ENCODE measurements at places on chromosomes 13 and 19. TPM values are rescaled to one million over a fixed set of nuclear protein-coding genes. Genes with fewer than 3 reads are reported as not detected.

The OLFM4 gene
- 167 TPM for polyA plus RNA-seq

The CACNG8 gene
- polyA plus RNA-seq = 0.03 TPM

The YIF1B gene
- polyA plus RNA-seq = 28.0 TPM

The TRAPPC6A gene
- 59.4 TPM for polyA plus RNA-seq

The OR1M1 gene
- not detected for polyA plus RNA-seq

The ZNF480 gene
- polyA plus RNA-seq = 4.0 TPM

The LRFN3 gene
- polyA plus RNA-seq = 2.0 TPM

The ADM5 gene
- 1.00 TPM for polyA plus RNA-seq

The SIGLEC9 gene
- polyA plus RNA-seq = 3.6 TPM

The SIGLEC12 gene
- polyA plus RNA-seq = 1.2 TPM

The SCGB2B2 gene
- not detected for polyA plus RNA-seq

The ZNF578 gene
- polyA plus RNA-seq = not detected

The PABPC3 gene
- polyA plus RNA-seq = not detected

The EBI3 gene
- 2.7 TPM for polyA plus RNA-seq

The OR7C1 gene
- polyA plus RNA-seq = not detected

The VPS36 gene
- polyA plus RNA-seq = 15.8 TPM

The ICAM3 gene
- polyA plus RNA-seq = 10.5 TPM

The CACNA1A gene
- 0.81 TPM for polyA plus RNA-seq

The TMEM145 gene
- polyA plus RNA-seq = 1.1 TPM

The SRRM5 gene
- 0.50 TPM for polyA plus RNA-seq

The TMEM59L gene
- polyA plus RNA-seq = 0.25 TPM

The DIRAS1 gene
- 2.1 TPM for polyA plus RNA-seq

The LILRB1 gene
- polyA plus RNA-seq = 1.2 TPM

The ADPRHL1 gene
- 4.1 TPM for polyA plus RNA-seq

The LPAR2 gene
- polyA plus RNA-seq = 23.0 TPM

The TMC4 gene
- 33.4 TPM for polyA plus RNA-seq

The LGI4 gene
- 18.6 TPM for polyA plus RNA-seq

The CEACAM6 gene
- polyA plus RNA-seq = 1.7 TPM

The CYP2A7 gene
- polyA plus RNA-seq = not detected

The ZNF528 gene
- polyA plus RNA-seq = 5.7 TPM

The CEACAM21 gene
- polyA plus RNA-seq = 0.63 TPM

The KLHL1 gene
- polyA plus RNA-seq = not detected

The DHDH gene
- polyA plus RNA-seq = 0.93 TPM

The NDUFA11 gene
- polyA plus RNA-seq = 492 TPM

The CGB2 gene
- not detected for polyA plus RNA-seq

The SPACA4 gene
- not detected for polyA plus RNA-seq

The FBXO27 gene
- polyA plus RNA-seq = 7.1 TPM

The KLC3 gene
- 7.0 TPM for polyA plus RNA-seq

The RGL3 gene
- 41.2 TPM for polyA plus RNA-seq

The ZNF665 gene
- 2.3 TPM for polyA plus RNA-seq

The MBD3L3 gene
- polyA plus RNA-seq = not detected

The SYCN gene
- polyA plus RNA-seq = 0.65 TPM

The LILRA1 gene
- polyA plus RNA-seq = 0.31 TPM

The CCL25 gene
- not detected for polyA plus RNA-seq

The ADAMTSL5 gene
- 1.4 TPM for polyA plus RNA-seq

The ACTMAP gene
- 9.7 TPM for polyA plus RNA-seq

The MYBPC2 gene
- polyA plus RNA-seq = not detected

The COQ8B gene
- 35.2 TPM for polyA plus RNA-seq

The SELENOV gene
- not detected for polyA plus RNA-seq

The SERP2 gene
- 9.5 TPM for polyA plus RNA-seq

The TNFSF13B gene
- 2.8 TPM for polyA plus RNA-seq

The IGLON5 gene
- not detected for polyA plus RNA-seq

The APLP1 gene
- polyA plus RNA-seq = 18.1 TPM
